CD4-positive, alpha-beta T cell (primary cell): ENCODE measurements at places on chromosomes 12 and 14. TPM values are rescaled to one million over a fixed set of nuclear protein-coding genes. Genes with fewer than 3 reads are reported as not detected.

CFAP54 gene
- 0.22 TPM for total RNA-seq

SLC5A8 gene
- total RNA-seq, result not detected

ITGB7 gene
- total RNA-seq, result 180 TPM

GRCh38 chr12:24595652-24596235 lies 353.2 kb downstream of the BCAT1 start:
- DNase-seq, result no peak
- H3K4me1 ChIP-seq, result no peaks in the 10 kb centered on the region
- H3K4me3 ChIP-seq, result no peak overlapping the region
- H3K27ac ChIP-seq, result no peak overlapping the region

- H3K27ac ChIP-seq, result peak overlapping the region; percentile 76
- H3K27me3 ChIP-seq, result no peaks in the 10 kb centered on the region
- peak overlapping the region; percentile 68 for H3K4me3 ChIP-seq
- peaks cover 25% of the 10 kb centered on the region for H3K4me1 ChIP-seq
- H3K36me3 ChIP-seq, result no peaks in the 10 kb centered on the region
These were observed 34.7 kb upstream of the SLC2A3 start for GRCh38 chr12:7970475-7971252.

GRCh38 chr14:52166822-52167221 lies 98.0 kb upstream of the NID2 start:
- no peaks in the 10 kb centered on the region for H3K4me1 ChIP-seq
- no peak overlapping the region for H3K4me3 ChIP-seq
- no peak overlapping the region for H3K27ac ChIP-seq
- no peaks in the 10 kb centered on the region for H3K27me3 ChIP-seq
- no peaks in the 10 kb centered on the region for H3K36me3 ChIP-seq

GRCh38 chr12:76084863-76085519 lies 506 bp upstream of the NAP1L1 start:
- DNase-seq, result peak; percentile 79
- no peaks in the 10 kb centered on the region for H3K27me3 ChIP-seq
- H3K4me1 ChIP-seq, result peaks cover 23% of the 10 kb centered on the region
- H3K4me3 ChIP-seq, result peak overlapping the region; percentile 72
- H3K27ac ChIP-seq, result peak overlapping the region; percentile 96

- no peak for DNase-seq
- H3K4me3 ChIP-seq, result no peak overlapping the region
- H3K4me1 ChIP-seq, result peaks cover 20% of the 10 kb centered on the region
- H3K27me3 ChIP-seq, result no peaks in the 10 kb centered on the region
These were observed 60.0 kb downstream of the NCOR2 start for GRCh38 chr12:124507188-124508109.
